KG1 (cell line): ENCODE measurements at places on chromosomes 3 and 15.

GRCh38 chr3:97687734-97688133, 76.8 kb upstream of the ARL6 start:
- DNase-seq = no peak

GRCh38 chr15:98554272-98555172, 93.8 kb upstream of the IGF1R start:
- no peak for DNase-seq

GRCh38 chr15:98713585-98714001, 65.3 kb downstream of the IGF1R start:
- no peak for DNase-seq

DNA sequence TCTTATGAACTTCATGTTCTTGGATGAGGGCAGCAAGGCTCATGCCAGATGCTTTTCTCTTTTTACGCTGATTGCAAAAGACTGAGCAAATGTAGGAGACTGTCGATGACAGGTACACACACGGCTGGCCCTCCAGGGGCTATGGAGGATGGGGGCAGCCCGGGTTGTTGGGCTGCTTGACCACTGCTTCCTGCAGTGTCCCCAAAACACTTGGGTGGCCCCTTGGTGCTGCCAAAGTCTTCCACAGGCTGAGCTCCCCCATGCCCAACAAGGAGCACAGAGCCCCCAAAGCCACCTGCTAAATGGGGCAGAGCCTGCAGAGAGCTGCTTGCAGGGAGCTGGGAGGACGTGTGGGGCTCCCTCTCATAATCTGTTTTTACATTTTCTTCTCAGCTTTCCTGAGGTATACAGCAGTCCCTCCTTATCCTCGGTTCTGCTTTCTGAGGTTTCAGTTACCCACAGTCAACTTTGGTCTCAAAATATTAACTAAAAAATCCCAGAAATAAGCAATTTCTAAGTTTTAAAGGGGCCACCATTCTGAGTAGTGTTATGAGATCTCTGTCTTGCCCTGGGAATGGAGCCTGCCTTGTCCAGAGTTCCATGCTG, 7.3 kb downstream of the PRR23E start:
- DNase-seq = no peak

DNA sequence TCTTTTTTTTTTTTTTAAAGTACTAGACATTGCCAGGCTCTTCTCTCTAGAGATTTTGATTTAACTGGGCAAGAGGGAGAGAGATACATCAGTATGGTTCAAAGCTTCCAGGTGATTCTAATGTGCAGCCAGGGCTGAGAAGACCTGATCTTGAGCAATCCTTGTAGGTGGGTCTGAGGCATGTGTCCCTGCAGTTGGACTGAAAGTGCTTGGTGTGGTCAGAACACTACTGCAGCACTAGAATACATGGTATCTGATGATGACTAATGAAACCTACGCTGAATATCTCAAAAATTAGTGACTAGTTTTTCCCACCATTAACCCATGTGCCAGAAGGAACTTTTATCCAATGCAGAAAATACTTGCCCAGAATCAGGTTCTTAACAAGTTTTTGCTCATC, 34.4 kb upstream of the MYO5C start:
- DNase-seq = no peak

DNA sequence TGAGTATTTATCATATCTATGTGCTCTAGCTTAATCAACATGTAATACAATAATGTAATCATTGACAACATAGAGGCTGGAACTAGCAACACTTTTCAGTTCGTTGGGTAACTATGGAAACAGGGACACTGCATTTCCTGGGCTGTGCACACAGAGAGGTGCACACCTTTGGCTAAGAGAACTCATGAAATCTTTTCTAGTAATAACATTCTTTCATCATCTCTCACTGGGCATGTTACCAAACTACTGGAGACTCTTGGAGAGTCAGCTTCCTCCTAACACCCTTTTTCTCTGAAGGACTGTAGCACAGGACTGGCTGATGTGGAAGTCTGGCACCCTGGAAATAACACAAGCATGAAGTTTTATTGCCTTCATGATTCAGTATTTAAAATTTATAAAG, 135.6 kb downstream of the KCNMB2 start:
- no peak for DNase-seq

DNA sequence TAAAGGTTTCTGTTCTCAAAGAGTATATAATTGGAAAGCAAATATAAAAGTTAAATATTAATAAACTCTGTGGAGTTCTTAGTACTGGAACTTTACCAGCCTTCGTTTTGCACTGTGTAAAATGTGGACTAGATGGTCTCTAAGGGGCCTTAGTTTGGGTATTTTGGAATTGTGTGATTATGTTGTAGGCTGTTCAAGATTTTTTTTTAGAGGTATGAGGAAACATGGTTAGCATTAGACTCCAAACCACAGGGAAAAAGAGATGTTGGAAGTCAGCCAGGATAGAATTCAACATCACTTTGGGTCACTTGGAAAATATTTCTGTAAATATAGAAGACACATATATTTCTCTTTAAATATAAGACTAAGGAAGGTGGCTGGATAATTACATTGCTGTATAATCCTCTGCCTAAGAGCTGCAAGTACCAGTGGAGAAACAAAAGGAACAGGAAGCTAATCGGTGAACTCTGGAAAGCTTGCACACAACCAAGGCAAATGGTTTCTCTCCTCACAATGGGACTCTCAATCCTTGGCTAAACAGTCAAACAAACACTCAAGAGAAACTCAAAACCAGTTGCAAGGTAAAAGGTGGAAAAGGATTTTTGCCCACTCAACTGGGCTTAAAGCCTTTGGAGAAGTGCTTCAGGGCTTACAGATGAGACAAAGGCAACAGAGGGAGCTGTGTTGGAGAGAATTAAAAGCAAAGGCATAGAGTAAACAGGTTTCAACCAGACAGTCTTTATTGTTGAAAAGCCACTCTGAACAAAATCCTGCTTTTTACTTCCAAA, 141.7 kb downstream of the NR1D2 start:
- DNase-seq = no peak

DNA sequence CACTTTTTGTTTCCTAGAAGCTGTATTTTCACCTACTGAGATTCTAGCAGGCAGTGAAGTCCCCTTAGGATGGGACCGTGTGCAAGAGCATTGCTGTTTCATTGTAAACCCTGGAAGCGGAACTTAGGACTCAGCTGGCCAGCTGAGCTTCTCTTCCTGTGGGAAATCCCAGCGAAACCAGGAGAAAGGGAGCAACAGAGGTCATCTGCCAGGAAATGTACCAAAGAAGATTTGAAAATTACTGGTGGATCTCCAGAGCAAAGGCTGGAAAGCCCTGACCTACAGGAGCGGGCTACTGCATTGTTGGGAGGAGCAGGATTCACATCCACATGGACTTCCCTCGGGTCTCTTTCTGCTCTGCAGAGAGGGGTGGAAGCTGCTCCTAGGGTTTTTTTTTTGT, 7.6 kb upstream of the ADPRH start:
- DNase-seq = no peak

DNA sequence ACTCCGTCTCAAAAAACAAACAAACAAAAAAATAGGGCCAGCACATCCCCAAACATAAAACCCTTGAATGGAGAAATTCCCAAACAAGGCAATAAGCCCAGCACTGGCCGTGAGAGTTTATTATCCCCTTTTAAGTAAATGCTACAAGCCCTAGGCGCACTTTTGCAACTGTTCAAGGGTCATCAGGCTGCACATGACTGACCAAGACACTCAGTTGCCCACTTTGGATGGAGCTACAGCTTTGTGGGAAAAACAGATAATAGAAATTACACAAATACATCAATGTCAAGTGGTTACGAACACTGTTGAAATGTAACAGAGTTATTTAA, 33.7 kb upstream of the ZNF445 start:
- DNase-seq = no peak

DNA sequence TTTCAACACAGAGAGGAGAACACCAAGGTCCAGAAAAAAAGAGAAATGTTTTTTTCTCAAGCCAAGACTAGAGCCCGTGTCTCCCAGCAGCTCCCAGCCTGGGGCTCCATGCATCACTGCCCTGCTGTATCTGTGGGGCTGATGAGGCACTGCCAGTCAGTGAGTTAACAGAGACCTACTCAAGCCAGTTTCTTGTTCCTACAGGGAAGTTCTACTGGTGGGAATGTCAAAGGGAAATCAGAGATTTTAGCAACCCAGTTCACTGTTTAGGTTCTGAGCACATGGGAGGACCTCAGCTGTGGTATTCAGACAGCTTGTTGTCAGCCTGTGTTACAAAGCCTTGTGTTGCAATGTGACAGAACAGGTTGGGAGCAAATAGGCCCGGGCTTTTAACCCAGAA, 234.3 kb downstream of the TLE3 start:
- no peak for DNase-seq

GRCh38 chr3:170907637-170908234, 701 bp downstream of the EIF5A2 start:
- no peak for DNase-seq

GRCh38 chr15:37020852-37021251, 79.5 kb downstream of the MEIS2 start:
- no peak for DNase-seq

- no peak for DNase-seq
Observed at GRCh38 chr15:81284256-81285031, 39.5 kb downstream of the STARD5 start.

DNA sequence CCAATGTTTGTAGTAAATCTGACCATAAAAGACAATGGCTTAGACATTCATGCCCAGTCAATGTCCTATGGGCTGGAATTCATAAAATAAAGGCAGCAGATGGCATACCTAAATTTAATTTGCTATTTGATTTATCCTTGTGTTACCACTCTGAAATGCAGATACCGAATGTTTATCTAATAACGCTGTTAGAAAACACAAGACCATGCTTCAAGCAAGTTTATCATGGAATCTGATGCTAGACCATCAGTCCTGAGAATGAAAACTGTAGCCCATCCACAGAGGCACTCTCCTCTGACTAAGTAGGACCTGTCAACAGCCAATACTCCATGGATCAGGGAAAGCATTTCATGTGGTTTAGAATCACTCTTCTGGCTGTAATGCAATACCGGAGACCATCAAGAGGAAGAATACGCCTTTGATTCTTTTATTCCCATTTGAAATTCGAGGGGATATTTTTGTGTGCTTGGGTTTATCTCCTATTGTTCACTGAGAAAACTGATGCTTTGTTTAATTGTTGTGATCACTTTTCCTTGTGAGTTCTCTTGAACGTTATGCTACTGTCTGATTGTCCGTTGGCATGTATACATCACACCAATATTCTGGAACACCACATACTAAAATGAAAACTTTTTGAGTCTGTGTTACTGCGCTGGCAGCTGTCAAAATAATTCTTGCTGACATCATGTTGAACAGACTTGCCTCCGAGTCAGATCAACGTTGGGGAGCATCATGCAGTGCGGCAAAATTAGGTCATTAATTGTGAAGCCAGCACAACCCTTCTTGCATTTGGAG, 12.1 kb upstream of the CPB1 start:
- DNase-seq = no peak

DNA sequence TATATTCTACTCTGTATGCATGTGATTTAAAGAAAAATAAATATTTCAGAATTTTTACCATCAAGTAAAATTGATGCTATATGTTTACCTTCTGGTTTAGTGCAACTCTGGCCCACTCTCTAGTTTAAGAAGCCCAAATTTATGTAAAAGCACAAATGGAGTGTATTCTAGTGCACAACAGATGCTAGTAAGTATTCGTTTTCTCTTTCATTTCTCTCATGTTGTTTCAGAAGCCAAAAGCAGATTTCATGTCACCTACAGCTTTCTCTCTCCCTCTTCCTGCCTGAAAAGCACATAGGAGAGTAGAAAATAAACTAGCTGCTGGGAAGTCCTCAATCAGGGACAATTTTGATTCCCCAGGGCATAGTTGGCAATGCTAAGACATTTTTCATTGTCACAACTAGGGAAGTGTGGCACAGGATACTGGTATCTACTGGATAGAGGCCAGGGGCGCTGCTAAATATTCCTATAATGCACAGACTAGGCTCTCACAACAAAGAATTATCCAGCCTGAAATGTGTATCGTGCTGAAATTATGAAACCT, 147.4 kb upstream of the ARHGEF26 start:
- no peak for DNase-seq

DNA sequence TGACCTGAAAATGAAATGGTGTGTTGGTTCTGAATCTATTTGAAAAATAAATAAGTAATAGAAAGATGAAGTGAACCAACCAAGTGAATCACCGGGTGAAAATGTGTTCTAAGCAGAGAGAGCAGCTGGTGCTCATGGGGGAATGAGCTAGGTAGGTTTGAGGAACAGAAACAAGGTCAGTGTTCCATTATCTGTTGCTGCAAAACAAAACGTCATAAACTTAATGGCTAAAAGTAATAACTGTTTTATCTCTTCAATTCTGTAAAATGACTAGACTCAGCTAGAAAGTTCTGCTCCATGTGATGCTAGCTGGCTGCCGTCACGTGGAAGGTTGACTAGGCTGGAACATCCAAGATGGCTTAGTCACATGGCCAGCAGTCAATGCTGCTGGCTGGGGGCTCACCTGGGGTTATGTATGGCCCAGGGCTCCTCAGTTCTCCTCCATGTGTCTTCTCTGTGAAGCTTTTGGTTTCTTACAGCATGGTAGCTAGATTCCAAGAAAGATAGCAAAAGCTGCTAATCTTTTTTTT, 13.3 kb upstream of the SH3BP5 start:
- no peak for DNase-seq

DNA sequence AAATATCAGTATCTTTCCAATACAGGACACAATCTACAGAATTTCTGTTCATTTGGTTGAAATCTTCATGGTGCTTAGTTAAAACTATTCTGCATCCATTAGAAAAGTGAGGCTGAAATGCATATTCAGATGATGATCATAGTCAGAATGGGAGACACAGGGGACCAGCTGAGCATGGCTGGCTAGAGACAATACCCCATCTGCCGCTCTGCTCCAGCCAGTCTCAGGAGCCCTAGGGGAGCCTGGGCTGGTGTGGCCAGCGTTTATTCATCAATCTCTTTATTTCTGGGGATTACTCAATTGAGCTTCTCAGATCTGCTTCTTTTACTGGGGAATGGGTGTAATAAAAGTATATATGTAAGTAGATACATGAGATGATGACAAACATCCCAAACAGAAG, 470.9 kb upstream of the CDIN1 start:
- no peak for DNase-seq

DNA sequence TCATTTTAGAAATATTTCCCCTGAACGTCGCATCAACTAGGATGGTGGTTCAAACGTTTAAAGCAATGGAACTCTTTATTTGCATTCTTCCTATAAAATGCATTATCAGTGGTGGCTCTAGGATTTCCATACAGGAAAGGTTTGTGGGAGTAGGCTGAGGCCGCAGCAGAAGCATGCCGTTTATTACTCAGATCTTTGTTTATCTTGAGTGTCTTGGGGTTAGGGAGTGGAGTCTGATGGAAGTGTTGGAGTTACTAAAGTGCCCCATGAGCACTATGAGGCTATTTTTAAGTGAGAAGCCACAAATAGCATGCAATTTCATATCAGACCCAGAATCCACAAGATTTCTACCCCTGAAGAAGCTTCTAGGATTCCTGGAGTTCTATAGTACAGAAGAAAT, 26.2 kb downstream of the ATOSA start:
- no peak for DNase-seq

GRCh38 chr3:97264180-97264579, 449.8 kb downstream of the EPHA6 start:
- DNase-seq = no peak
